ENCODE measurements at places on chromosomes 11 and 22. TPM values are rescaled to one million over a fixed set of nuclear protein-coding genes. Genes with fewer than 3 reads are reported as not detected.

UPK3A gene
- not detected for total RNA-seq

USP35 gene
- total RNA-seq, result 19.3 TPM

NDUFV1 gene
- total RNA-seq, result 244 TPM

STK33 gene
- total RNA-seq, result 0.66 TPM

KLHL35 gene
- total RNA-seq, result 0.85 TPM

FOLH1 gene
- total RNA-seq, result not detected

OR6A2 gene
- 0.12 TPM for total RNA-seq

C11orf86 gene
- not detected for total RNA-seq

SPON1 gene
- 0.85 TPM for total RNA-seq

RSF1 gene
- total RNA-seq, result 60.1 TPM

ANO9 gene
- total RNA-seq, result 77.6 TPM
